ENCODE measurements at places on chromosomes 6 and 20.

- DNase-seq, result no peak
Measured at GRCh38 chr6:21181866-21182265, 411.7 kb upstream of the SOX4 start.

DNA sequence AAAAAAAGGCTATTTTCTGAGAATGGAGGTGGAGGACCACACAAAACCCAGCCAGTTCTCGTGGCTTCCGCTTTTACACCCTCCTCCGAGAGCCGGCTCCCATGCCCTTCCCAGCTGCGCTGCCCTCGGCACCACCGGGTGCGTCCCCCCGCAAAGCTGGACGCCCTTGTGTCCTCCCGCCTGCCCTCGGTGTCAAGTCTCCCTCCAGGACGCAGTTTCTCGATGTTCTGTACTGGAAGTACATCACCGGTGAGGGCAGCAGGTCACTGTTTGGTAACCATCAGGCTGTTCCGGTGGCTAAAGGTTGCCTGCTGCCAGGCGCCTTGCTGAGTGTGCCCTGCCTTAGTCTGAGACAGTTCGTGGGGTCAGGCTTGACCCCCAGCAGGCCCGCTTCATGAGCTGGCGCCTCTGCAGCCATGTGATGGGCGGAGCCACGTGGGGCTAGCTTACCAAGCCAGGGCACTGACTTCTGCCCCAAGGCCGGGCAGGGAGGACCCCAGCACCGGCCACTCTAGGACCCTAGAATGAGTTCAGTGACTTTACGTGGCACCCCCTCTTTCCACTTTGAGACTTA, 34.6 kb downstream of the RREB1 start:
- DNase-seq, result no peak

GRCh38 chr6:108168501-108169463, 3.0 kb downstream of the NR2E1 start:
- DNase-seq, result no peak

GRCh38 chr6:43211955-43212354, 17.3 kb downstream of the DNPH1 start:
- DNase-seq, result no peak

DNA sequence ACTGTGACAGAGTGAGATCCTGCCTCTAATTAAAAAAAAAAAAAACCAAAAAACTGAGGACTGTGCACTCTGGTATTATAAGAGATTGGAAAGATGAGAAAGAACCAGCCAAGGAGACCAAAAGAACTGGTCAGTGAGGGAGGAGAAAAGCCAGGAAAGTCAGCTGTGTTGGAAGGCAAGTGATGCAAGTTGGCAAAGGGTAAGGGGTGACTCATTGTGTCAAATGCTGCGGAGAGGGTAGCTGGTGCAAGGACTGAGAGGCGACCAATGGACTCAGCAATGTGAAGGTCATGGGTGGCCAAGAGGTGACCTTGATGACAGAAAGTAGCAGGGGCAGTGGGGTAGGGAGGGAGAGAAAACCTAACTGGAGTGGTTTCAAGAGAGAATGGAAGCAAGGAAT, 27.4 kb upstream of the LRRN4 start:
- no peak for DNase-seq

DNA sequence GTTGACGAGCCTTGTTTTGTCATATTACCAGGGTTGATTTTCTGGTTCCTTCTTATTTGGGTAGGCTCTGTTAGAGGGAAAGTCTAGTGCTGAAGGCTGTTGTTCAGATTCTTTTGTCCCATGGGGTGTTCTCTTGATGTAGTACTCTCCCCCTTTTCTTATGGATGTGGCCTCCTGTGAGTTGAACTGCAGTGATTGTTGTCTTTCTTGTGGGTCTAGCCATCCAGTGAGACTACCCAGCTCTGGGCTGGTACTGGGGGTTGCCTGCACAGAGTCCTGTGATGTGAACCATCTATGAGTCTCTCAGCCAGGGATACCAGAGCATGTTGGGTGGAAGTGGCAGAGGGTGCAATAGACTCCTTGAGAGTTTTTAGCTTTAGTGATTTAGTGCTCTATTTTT, 680.6 kb downstream of the RFPL4B start:
- DNase-seq, result no peak

DNA sequence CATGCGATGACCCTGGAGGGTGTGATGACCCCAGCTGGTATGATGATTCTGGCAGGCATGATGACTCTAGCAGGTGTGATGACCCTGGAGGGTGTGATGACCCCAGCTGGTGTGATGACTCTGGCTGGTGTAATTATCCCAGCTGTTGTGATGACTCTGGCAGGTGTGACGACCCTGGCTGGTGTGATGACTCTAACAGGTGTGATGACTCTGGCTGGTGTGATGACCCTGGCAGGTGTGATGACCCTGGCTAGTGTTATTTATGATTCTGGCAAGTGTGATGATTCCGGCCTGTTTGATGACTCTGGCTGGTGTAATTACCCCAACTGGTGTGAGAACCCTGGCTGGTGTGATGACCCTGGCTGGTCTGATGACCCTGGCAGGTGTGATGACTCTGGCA, 427.2 kb downstream of the QKI start:
- no peak for DNase-seq

DNA sequence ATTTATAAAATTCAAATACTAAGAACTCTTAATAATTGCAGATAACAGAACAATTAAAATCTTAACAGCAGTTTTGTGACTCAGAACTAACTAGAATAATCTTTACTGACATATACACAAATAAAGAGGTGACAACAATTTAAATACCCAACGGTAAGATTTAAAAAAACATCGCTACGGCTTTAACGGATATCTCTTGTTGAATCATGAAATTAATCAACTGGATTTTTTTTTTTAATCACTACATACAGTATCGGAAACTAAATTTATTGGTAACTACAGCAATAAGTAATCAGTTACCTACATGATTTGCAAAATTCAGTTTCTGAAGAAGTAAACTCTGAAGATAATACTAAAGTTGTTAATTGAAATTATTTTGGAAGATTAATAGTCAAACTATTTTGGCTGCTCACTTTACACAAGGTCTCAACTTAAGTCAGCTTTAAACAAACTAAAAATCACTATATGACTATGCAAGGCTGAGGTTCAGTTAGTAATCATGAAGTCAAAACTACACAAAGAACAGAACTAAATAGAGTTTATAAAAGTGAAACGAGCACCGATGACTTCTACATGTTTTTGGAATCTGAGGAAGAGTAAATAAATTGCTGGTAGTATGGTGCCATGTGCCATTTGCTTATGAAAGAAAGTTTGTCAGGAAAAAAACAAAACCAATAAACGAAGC, 128.8 kb downstream of the HUS1B start:
- DNase-seq, result no peak

DNA sequence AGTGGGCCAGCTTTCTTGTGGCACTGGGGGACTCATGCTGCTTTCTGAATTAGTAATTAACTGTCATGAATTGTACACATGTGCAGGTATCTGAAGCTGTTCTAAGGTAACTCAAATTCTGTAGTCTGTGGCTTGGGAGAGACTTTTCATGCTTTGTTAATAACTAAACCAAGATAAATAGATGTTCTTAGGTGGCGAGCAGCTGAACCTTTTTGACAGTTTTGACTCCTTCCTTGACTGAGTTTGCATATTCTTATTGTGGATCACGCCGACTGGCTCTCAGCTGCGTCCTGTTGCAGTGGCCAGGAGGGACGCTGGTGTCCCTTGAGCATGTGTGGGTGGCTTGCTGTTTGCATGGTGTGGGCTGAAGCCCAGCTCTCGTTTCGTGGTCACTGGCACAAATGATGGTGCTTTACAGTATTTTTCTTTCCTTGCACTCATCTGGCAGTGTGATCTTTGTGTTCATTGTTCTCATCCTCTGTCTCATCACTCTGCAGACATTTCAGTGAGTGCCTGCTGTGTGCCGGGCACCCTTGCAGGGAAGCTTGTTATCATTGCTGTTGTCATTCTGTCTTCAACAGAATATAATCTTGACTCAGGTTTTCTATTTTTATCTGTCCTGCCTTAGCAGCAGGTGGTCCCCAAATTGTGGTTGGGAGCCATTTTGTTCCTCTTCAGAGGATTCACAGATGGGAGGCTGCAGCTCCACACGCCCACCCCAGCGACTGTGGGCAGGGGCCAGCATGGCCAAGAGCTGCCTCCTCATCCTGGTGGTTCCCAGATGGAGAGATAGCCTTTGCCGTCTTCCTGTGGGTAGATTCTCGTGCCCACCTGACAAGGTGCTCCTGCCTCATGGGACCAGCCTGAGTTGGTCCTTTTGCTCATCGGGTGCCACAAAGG, 39.6 kb downstream of the DUSP22 start:
- DNase-seq, result no peak
